DMS 273 treated with DMSO at 0.1 percent for 48 hours (cell line): ENCODE measurements at places on chromosomes 16 and 17.

- peak; percentile 40 for DNase-seq
Observed at GRCh38 chr16:3444032-3444388, 530 bp downstream of the NAA60 start.

DNA sequence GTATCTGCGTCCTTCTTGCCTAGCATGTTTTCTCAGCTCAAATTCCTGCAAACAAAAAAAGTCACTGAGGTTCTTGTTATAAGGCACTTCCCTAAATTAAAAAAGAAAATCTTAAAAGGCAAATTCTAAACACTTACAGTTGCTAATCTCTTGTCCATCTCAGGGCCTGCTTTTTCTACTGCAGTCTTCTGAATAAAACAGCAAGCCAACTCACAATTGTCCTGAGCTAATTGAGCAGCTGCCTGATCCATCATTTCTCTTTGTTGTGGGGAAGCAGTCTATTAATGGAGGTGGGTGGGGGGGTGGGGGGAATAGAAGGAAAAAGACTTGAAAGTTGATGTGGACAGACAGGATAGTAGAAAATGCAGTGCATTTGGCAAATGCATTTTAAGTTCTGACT, 27.0 kb downstream of the SETD6 start:
- DNase-seq, result no peak

DNA sequence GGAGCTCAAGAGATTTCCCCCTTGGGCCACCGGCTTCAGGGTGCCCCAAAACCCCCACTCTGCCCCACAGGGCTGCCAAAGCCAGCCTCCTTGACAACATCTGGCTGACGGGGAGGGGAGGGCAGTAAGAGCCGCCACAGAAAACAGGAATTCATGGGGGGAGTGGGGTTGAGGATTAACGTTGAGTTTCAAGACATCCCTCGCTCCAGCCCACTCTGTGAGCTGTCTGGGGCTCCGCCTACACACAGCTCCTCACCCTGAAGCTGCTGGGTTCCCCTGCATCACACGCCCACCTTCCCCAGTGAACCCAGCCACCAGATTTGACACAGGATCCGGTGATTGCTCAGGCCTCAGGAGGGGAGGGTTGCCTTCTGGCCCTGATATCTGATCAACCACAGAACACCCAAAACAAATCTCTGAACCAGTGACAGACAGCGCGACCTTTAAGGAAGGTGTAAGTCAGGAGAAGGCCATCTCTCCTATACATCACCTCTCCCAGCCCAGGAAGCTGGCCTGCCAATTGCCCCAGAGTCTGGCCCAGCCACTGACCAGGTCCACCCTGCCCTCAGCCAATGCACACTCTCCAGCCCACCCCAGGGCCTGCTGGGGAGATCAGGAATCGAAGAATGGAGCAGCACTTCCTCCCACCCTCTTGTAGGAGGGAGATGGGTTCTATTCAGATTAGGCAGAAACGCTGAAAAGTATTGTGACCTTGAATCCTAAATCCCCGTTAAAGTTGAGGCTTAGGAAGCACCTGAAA, 132.1 kb downstream of the CLEC16A start:
- DNase-seq, result no peak

GRCh38 chr17:32493571-32493970, 6.8 kb downstream of the CDK5R1 start:
- DNase-seq, result no peak

- peak; percentile 80 for DNase-seq
Observed at GRCh38 chr16:56193951-56194726, 2.9 kb downstream of the GNAO1 start.

GRCh38 chr16:10256784-10257641, 74.8 kb upstream of the GRIN2A start:
- no peak for DNase-seq

DNA sequence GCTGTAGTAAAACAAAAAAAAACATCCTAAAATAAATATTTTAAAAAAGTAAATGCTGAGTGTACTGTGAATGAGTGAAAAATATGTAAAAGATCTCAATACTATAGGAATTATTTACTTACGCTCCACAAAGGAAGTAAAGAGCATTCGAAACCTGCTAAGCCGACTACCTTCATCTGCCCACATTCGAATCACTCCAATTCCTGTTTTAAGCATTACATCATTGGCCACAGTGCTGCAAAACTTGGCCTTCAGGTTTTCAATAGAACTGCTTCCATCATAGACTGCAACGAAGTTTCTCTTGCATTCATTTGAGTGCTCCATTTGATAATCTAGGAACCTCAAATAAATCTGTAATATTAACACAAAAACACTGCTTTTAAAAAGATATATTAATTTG, 34.4 kb downstream of the NETO2 start:
- DNase-seq, result no peak

GRCh38 chr17:76078860-76079534, at the start of gene ZACN:
Gene ZACN, plus strand, starts transcription at chr17:76079182. Its CDS starts 83 bp downstream, at chr17:76079265.
- no peak for DNase-seq

DNA sequence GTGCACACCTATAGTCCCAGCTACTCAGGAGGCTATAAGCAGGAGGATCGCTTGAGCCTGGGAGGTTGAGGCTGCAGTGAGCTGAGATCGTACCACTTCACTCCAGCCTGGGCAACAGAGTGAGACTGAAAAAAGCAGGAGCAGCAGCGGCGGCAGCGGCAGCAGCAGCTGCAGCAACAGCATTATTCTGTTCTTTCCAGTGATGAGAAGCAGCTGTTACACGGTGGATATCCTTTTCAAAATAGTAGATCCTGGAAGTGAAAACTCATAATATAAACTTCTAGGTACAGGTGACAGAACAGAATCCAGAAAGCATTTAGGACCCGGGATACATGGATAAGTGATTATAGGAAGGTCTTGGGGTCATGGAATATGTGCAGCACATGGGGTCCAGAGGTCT, 17.8 kb upstream of the HNF1B start:
- no peak for DNase-seq

- no peak for DNase-seq
Observed at GRCh38 chr16:87160701-87161337, 156.4 kb downstream of the C16orf95 start.

- no peak for DNase-seq
Observed at GRCh38 chr17:74803971-74804370, 27.8 kb upstream of the NAT9 start.

DNA sequence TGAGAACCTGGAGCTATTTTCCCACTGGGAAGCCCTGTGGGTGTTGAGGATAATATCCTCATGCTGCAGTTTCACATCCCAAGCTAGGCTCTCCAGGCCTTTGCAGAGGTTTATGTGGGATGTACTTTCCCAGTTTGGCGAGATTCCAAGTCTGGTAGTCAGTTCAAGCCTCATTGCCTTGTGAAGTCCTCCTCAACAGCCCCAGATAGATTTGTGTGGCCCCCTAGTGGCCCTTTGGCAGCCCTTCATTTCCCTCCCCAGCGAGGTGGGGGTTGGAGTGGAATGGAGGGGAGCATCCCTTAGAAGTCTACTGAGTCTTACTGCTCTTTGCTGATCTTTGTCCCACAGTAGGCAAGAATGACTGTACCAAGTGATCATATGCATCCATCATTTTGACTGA, 137.9 kb downstream of the CDH11 start:
- DNase-seq, result peak; percentile 74

DNA sequence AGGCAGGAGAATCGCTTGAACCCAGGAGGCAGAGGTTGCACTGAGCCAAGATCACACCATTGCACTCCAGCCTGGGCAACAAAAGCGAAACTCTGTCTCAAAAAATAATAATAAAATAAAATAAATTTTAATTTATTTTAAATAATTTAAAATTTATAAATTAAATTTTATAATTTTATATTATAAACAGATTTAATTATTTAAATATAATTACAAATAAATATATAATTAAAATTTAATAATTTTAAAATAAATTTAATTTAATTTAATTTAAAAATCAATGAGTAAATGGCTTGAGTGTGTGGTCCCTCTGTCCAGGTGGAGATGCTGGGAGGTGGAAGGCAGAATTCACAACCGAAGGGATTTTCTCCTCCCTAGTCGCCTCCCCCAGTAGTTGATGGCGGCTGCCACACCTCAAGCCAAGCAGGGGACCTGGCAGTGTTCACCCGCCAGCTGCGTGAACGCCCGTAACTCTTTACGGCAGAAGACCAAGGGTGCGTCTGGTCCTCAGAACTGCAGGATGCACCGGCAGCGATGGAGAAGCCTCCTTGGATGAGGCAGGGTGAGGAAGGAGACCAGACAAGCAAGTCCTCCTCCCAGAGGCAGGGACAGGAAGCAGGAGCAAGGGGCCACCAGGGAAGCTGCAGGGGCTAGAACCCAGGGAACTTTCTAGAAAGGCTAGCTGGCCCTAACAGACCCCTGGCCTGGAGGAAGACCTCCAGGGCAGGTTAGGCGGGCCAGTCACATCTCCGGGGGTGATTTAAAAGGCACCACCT, 22.9 kb upstream of the KRT17 start:
- no peak for DNase-seq

- DNase-seq, result no peak
Observed at GRCh38 chr16:81693744-81694303, 85.3 kb upstream of the PLCG2 start.

DNA sequence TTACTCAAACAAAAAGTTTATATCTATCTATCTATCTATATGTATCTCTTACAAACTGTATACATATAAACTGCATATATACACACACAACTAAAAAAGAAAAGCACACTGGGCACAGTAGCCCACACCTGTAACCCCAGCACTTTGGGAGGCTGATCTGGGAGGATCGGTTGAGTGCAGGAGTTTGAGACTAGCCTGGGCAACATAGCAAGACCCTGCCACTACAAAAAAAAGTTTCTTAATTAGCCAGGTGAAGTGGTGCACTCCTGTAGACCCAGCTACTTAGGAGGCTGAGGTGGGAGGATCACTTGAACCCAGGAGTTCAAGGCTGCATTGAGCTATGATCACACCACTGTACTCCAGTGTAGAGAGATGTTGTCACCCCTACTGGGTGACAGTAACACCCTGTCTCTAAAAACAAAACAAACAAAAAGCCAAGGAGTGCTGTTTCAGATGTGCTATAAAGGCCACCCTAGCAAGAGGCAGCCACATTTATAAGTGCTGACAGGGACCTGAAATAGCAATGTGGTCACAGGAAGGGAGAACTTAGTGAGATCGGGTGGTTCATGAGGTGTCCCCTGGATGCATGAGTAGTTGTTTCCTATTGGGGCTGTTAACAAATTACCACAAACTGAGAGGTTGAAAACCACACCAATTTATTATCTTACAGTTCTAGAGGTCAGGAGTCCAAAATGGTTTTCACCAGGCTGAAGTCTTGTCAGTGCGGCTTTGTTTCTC, 4.8 kb downstream of the CD2BP2 start:
- no peak for DNase-seq

- no peak for DNase-seq
Observed at GRCh38 chr17:58411408-58411894, 5.9 kb downstream of the RNF43 start.

DNA sequence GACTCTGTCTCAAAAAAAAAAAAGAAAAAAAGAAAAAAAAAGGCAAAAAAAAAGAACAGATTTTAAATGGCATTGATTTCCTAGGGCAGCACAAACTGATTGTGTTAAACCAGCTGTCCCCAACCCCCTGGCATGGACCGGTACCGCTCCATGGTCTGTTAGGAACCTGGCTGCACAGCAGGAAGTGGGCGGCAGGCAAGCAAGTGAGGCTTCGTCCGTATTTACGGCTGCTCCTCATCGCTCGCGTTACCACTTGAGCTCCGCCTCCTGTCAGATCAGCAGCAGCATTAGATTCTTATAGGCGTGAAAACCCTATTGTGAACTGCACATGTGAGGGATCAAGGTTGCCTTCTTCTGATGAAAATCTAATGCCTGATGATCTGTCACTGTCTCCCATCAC, 26.6 kb downstream of the MGAT5B start:
- DNase-seq, result no peak

- no peak for DNase-seq
Observed at GRCh38 chr16:17305694-17306093, 165.1 kb downstream of the XYLT1 start.

GRCh38 chr17:70120425-70120824, 45.4 kb downstream of the KCNJ16 start:
- DNase-seq, result no peak

DNA sequence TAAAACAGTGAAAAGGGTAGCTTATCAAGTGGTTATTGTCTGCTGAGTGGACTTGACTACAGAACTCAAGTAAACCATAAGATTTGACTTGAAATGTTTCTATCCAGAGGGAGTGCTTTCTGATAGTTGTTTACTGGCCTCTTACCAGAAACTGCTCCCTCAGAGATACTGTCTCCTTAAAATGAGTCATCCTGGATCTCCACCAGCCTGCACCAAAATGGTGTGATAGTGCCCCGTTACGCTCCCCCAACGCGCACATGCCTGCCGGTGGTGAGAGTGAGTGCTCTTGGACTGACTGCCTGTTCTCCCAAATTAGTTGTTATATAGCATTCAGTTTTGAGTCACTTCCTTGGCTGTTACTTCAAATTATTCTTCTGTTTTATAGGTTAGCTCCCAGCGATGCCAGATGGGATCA, 22.9 kb downstream of the PRCD start:
- DNase-seq, result no peak

- DNase-seq, result peak; percentile 24
Observed at GRCh38 chr16:66713076-66713475, 16.5 kb upstream of the CMTM4 start.

DNA sequence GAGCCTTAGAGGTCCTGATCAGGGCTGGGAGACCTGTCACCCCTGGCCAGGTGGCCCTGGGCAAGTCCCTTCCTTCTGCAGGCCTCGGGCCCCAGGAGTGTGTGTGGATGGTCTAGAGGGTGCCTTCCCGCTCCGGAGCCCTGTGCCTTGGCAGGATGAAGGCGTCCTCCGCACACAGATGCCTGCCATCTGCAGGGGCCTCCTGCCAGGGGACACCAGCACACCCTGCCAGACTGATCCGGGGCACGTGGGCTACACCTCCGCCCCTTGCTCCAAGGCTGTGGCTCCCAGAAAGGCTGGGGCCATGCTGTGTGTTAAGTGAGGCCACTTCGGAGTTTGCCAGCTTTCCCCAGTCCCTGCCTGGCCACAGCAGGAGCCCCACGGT, 30.7 kb downstream of the NPTX1 start:
- peak; percentile 89 for DNase-seq

DNA sequence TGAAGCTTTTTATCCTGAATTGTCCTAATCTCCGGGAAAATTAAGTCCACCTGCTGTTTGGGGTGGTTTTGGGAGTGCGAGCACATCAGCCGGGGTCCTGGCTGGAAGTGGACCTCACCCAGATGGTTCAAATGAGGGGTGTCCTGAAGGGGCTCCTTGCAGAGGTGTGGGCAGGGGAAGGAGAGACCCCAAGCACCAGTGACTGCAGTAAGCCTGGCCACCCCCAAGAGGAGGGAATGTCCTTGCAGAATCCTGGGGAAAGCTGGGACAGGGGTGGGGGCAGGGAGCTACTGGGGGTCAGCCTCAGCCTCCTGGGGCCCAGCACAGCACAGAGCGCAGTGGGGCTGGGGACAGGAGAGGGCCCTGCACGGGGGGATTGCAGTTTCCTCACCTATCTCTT, 29.4 kb downstream of the NAGPA start:
- no peak for DNase-seq

DNA sequence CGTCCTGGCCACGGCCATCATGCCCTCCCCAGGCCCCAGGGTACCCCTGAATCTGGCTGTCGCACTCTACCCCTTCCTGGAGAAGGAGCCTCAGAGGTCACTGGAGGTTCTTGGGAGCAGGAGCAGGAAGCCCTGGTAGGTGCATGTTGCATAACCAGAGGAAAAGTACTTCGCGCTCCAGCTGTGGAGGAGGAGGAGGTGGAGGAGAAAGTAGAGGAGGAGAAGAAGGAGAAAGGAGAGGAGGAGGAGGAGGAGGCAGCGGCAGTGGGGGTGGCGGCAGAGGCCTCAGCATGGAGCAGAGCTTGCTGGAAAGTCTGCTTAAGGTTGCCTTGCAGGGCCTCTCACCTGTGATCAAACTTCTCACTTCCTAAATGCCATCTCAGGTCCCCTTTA, 61.8 kb downstream of the BAIAP2 start:
- DNase-seq, result no peak
